ENCODE measurements at places on chromosomes 3 and 15. TPM values are rescaled to one million over a fixed set of nuclear protein-coding genes. Genes with fewer than 3 reads are reported as not detected.

Gene SEMA3B
- total RNA-seq, result 113 TPM

Gene PPARG
- total RNA-seq, result 5.1 TPM

Gene ECE2
- not detected for total RNA-seq

Gene ALG1L2
- not detected for total RNA-seq

Gene ZNF148
- total RNA-seq, result 38.9 TPM

Gene ADAMTSL3
- total RNA-seq, result 7.9 TPM

Gene GATM
- total RNA-seq, result 23.5 TPM

Gene TSC22D2
- 60.5 TPM for total RNA-seq

Gene CDC25A
- total RNA-seq, result 0.67 TPM

Gene GOLGA8T
- total RNA-seq, result not detected

Gene TRH
- not detected for total RNA-seq

Gene NANOGP8
- not detected for total RNA-seq

Gene LMOD3
- 0.24 TPM for total RNA-seq

Gene CCR9
- total RNA-seq, result not detected

Gene GHSR
- total RNA-seq, result not detected

Gene THRB
- total RNA-seq, result 6.4 TPM

Gene FOXB1
- not detected for total RNA-seq

Gene TEX55
- not detected for total RNA-seq

Gene ZBTB47
- total RNA-seq, result 34.3 TPM

Gene OR5K2
- not detected for total RNA-seq

Gene MFAP1
- total RNA-seq, result 9.5 TPM

Gene TF
- total RNA-seq, result not detected

Gene KNG1
- not detected for total RNA-seq

Gene RGMA
- total RNA-seq, result 16.0 TPM

Gene CILP
- total RNA-seq, result 12.9 TPM

Gene CCDC54
- total RNA-seq, result not detected

Gene OCA2
- total RNA-seq, result not detected

Gene DISP2
- total RNA-seq, result 0.85 TPM

Gene PAQR5
- 0.28 TPM for total RNA-seq

Gene SEMA7A
- total RNA-seq, result 4.5 TPM

Gene IQCH
- total RNA-seq, result 3.0 TPM

Gene HYPK
- 4.8 TPM for total RNA-seq

Gene PIGZ
- 3.3 TPM for total RNA-seq

Gene MGLL
- 44.8 TPM for total RNA-seq

Gene LMAN1L
- total RNA-seq, result 1.5 TPM

Gene ARRDC4
- 45.1 TPM for total RNA-seq

Gene BDH1
- 4.4 TPM for total RNA-seq

Gene DET1
- 4.4 TPM for total RNA-seq

Gene HRH1
- total RNA-seq, result 3.2 TPM

Gene SPRED1
- 135 TPM for total RNA-seq

Gene U2SURP
- 178 TPM for total RNA-seq

Gene FEZF2
- total RNA-seq, result not detected

Gene C3orf20
- total RNA-seq, result not detected

Gene PARP15
- total RNA-seq, result 2.3 TPM

Gene TRIM59
- total RNA-seq, result 5.1 TPM

Gene FBXO40
- 0.21 TPM for total RNA-seq

Gene SEMA5B
- 4.5 TPM for total RNA-seq

Gene SLC12A1
- total RNA-seq, result 0.41 TPM

Gene DPPA2
- not detected for total RNA-seq

Gene CHRFAM7A
- not detected for total RNA-seq

Gene CHL1
- total RNA-seq, result 15.1 TPM

Gene PSTPIP1
- not detected for total RNA-seq

Gene AMOTL2
- 49.4 TPM for total RNA-seq

Gene WDR5B
- 9.8 TPM for total RNA-seq

Data from uterus (tissue), 4 donors.